Fibroblast of villous mesenchyme (primary cell): ENCODE measurements at places on chromosomes 5 and 9.

- no peak for DNase-seq
These were observed 728.0 kb downstream of the CDH9 start for GRCh38 chr5:26310415-26310814.

DNA sequence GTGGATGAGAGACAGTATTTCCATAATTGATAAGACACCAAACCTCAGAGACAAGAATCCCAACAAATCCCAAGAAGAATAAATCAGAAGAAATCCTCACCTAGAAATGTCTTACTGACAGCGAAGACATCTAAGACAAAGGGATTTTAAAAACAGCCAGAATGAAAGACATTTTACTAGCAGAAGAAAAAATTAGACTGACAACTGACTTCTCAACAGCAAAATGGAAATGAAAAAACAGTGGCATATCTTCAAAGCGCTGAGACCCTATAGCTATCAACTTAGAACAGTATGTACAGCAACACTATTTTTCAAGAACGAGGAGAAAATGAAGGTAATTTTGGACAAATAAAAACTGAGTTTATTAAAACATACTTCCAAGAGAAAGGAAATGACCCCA is 16.3 kb downstream of the TTLL11 start:
- no peak for DNase-seq

- no peak for DNase-seq
These were observed 335.6 kb upstream of the ITGA1 start for GRCh38 chr5:52452098-52452497.

DNA sequence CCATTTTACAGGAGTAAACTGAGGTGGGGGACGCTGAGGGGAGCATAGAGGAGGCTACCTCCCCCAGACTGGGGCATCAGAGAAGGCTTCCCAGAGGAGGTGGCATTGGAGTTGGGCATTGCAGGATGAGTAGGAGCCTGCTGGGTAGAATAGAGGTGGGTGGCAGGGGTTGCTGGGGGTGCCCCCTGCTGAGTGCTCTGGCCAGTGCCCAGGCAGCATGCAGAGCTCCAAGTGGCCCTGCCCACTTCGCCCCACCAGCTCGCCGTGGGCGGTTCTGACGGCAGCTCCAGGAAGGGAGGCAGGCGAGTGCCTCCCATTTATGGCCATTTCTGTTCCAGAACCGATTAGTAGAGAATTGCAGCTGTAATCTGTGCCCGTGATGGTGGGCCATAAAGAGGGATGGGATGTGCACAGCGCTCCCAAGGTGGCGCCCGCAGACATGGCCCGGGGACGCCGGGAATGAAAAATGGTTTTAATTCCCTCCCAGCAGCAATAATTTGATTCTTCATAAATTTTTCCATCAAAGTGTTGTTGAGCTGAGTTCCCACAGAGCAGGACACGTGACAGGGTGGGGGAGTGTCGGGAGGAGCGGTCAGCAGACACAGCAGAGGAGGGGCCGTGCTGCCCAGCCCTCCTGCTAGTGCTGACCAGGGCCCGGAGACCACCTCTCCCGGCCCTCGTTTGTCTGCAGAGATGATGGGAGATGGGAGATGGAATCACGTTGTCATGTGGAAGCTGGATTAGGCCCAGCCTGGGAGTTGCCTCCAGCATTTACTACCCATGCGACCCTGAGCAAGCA is 75.5 kb downstream of the LMX1B start:
- DNase-seq, result no peak

GRCh38 chr9:14136646-14137370 is 177.1 kb downstream of the NFIB start:
- DNase-seq, result no peak

GRCh38 chr5:75062925-75063531 is 10.7 kb upstream of the GCNT4 start:
- DNase-seq, result no peak

GRCh38 chr9:131728961-131729360 is 10.9 kb downstream of the RAPGEF1 start:
- DNase-seq, result no peak

GRCh38 chr9:107976767-107977166 is 487.2 kb upstream of the KLF4 start:
- DNase-seq, result peak; percentile 72

GRCh38 chr9:116564266-116564793 is 122.8 kb upstream of the TRIM32 start:
- no peak for DNase-seq

DNA sequence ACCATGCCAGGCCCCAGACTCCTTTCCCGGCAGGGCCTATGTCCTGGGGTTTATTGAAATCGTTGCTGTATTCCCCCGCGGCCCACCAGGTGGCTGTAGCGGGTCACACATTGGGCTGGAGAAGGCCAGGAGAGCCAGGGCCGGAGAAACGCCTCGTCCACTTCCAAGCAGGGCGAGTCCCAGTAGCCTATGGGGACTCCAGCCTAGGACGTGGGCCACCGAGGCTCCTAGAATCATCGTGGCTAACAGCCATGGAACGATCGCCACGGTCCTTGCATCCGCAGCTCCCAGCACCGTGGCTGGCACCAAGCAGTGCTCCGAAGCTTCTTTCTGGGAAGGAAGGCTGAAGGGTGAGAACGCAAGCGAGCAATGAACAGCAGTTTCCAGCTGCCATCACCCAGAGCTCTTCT is 87.7 kb downstream of the ENTREP1 start:
- DNase-seq, result peak; percentile 57

DNA sequence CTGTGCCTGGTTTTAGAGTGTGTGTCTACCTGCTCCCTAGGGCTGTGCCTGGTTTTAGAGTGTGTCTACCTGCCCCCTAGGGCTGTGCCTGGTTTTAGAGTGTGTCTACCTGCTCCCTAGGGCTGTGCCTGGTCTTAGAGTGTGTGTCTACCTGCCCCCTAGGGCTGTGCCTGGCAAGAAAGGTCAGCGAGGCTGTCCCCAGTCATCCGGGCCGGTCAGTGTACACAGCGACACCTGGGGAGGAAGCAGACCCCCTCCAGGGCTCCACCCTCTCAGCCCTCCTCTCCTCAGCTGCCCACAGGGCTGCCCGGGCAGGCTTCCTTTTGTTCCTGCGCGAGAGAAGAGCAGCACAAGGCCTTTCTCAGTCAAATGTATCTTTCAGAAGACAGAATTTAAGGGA is 4.1 kb downstream of the NRARP start:
- no peak for DNase-seq

GRCh38 chr5:31861601-31862000 is 222.7 kb downstream of the PDZD2 start:
- DNase-seq, result no peak

- DNase-seq, result no peak
These were observed 153.5 kb downstream of the SEMA6A start for GRCh38 chr5:116421080-116421629.

- no peak for DNase-seq
These were observed 143.2 kb downstream of the BOD1 start for GRCh38 chr5:173473288-173473687.

GRCh38 chr9:76115982-76116646 is 225.6 kb downstream of the PCSK5 start:
- no peak for DNase-seq

- DNase-seq, result no peak
These were observed 72.0 kb downstream of the KIF24 start for GRCh38 chr9:34256987-34257585.

- DNase-seq, result no peak
These were observed 115.2 kb downstream of the GNAQ start for GRCh38 chr9:77916410-77916819.

DNA sequence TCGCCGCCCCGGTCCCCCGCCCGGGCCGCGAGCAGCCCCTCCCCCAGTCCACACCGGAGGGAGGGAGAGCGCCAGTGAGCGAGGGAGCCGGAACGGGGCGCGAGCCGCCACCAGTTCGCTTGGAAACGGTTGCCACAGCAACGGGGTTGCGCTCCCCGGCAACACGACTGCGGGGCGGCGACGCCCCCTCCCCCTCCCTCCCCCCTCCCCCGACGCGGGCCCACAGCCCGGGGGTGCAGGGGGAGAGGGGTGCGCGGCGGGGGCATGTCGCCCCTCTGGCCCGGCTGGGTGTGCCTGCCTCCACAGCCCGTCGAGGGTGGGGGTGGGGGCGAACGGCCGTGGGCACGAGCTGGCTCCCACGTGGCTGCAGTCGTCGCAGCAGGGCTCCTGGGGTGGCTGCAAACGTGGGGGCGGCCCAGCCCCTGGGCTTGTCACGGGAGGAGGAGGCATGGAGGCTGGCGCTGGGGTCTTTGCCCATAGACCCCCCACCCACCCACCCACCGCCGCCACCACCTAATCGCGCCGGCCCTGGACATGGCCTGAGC is 524 bp downstream of the PRR7 start:
- DNase-seq, result peak; percentile 42

DNA sequence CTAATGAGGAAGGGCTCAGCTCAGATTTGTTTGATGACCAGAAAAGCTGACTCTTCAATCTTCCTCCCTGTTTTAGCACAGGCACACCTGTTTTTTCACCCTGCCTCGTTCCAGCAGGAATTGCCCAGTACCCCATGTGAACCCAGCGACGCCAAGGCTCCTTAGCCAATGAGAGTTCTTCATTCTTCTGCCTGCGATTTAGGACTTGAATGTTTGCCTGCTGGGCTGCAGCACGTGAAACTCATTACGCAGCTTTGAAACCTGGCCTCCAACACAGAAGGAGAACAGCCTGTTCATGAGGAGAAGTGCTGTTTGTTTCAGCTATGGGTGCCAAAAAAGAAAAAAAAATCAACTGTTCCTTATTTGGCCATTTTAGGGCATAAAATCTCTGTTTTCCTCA is 315.5 kb downstream of the TRPM3 start:
- peak; percentile 3 for DNase-seq
